ENCODE measurements at places on chromosomes 6 and 20.

DNA sequence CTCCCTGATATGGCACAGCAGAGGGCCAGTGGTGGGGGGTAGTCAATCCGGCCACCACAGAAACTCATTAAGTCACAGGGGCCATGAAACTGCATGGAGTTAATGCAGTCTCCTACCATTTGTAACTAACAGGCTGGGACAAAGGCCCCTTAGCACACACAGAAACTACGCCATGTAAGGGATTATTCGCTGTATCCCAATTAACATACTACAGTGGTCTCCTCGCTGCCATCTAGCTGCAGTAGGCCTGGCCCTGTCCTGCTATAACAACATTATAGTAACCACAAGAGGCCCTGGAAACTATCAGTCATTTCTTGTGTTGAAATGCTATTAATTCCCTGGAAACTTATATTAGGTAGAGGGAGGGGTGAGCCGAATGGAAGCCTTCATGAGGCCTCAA is 72.3 kb upstream of the CCN2 start:
- no peak for DNase-seq

DNA sequence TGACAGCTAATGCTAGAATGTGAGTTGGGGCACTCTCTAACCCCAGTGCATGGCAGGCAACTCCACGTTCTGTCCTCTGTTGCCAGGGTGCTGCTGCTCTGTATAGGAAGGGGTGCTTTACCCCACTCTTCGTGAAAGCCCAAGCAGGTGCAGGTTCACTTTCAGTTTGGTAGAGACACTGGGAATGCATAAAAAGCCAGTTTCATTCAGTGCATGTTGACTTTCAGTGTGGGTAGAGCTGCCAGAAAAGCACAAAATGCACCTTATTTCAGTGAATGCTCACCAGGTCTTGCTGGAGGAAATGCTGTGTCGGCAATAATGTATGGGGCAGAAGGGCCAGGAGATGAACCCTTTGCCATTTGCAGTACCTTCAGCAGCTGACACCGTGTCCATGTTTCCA is 62.1 kb upstream of the ADGRB3 start:
- no peak for DNase-seq

- no peak for DNase-seq
These were observed 2.9 kb downstream of the NRN1 start for GRCh38 chr6:6003621-6004366.

DNA sequence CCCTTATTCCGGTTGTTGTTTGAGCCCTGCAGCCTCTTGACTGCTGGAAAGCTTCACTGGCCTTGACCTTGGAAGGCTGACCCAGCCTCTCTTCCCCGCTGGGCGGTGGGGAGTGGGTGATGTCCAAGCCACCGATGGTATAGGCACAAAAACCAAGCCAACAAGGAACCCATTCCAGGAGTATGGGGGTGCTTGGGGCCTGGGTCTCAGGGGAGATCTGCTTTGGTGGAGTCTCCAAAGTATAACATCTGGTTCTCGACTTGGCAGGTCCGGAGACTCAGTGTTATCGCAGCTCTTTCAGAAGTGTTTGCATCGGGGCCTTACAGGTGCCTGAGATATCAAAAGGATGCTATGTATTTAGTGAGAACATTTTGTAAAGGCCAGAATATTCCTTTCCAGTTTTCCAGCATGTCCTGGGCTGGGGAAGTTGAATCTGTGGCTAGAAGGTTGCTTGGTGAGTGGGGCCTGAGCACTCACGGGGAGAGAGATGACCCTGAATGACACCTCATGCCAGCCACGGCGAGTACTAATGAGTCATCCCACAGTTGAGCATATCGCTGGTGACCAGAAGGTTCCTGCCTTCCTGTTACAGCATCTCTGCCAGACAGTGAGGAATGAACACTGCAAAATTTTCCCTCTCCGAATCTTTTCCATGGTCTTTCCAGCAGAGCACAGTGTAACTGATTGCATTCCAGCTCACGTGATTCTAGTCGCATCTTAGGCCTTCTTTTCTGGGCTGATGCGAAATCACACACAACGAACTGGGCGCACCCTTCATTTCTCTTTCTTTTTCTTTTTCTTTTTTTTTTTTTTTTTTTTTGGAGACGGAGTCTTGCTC is 133.9 kb downstream of the ZDHHC14 start:
- DNase-seq, result no peak

- no peak for DNase-seq
These were observed 8.8 kb upstream of the SH3BGRL2 start for GRCh38 chr6:79622364-79622763.

GRCh38 chr20:47691625-47692024 is 93.7 kb downstream of the SULF2 start:
- no peak for DNase-seq

- no peak for DNase-seq
These were observed 47.2 kb upstream of the NCOA3 start for GRCh38 chr20:47454298-47455132.

DNA sequence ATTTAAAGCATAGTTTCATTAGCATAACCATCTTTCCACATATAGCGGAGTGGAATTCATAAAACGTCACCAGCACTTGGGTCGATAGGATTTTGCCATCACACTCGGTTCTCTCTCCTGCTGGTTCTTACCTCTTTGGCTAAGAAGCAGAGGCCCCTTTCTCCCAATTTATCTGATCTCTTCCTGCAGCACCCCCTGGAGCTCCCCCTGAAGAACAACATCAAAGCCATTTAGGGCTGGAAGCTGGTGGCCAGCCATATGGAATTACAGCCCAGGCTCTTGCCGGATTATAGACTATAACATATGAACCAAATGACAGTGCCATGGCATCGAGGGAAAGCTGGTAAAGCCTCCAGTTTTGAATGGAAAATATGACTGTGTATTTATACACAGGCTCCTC is 6.4 kb upstream of the KIF6 start:
- DNase-seq, result no peak

- no peak for DNase-seq
These were observed 150.4 kb upstream of the HMGN3 start for GRCh38 chr6:79384845-79385244.

DNA sequence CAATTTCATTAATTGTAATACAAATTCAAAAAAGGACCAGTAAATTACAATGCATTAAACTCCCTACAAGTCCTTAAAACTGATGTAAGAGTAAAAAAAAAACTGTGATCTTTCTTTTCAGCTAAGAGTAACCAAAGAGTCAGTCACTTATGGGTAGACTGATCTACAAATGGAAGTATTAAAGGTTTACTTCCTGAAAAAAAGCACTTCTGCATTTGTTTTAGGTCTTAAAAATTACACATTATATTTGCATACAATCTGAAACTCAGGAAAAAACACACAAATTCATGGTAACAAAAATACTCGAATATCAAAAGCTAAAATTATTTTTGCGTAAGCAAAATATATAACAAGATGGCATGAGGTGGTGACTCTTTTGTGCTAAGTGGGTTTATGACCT is 23.5 kb downstream of the USP49 start:
- no peak for DNase-seq

GRCh38 chr6:154125421-154125820 is 86.4 kb downstream of the OPRM1 start:
- DNase-seq, result no peak

DNA sequence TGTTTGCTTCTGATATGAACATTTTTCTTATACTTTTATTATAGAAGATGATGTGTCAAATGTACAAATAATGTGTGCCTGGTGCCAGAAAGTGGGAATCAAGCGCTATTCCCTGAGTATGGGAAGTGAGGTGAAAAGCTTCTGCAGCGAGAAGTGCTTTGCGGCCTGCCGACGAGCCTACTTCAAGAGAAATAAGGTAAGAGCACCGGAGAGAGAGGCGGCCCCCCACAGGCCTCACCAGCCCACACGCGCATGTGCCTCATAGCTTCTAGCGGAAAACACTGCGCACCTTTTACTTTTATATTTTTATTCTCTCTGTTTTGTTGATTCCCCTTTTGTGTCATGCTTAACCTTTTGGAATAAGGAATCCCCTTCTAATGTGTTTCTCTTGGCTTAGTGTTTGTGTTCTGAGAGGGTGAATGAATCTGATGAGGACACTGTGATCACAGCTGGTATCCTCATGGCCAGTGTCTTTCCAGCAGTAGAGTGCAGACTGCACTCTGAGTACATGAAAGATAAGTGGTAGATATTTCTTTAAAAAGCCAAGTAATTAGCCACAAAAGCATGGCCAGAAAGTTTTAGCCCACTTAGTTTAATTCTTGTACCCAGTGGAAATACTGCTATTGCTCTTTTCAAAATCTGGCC is 43.6 kb downstream of the SOBP start:
- DNase-seq, result no peak

GRCh38 chr6:130282234-130282995 is 59.7 kb upstream of the SAMD3 start:
- DNase-seq, result no peak

DNA sequence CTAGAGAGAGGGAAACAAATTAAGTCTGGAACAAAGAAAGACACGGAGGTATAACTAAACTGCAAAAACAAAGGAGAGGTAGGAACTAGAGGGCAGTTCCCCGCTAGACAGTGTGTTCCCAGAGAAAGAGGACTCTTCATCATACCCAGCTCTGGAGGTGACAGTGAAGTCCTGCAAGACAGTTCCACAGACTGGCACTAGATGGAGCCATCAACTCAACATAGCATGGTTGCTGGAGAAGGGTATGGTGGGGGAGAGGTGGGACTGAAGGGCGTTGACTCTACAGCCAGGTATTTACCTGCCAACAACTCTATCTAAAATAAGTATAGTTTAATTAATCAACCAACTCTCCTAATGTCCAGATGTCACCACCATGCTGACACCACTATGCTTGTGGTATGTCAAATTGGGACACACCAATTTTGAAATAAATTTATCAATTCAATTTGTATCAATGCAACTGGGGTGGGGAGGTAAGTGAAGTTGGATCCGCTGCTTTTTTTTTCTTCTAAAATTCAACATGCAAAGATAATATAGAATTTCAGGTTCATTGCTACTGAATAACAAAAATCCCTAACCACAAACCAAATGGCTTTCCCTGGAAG is 9.7 kb downstream of the BACH2 start:
- no peak for DNase-seq

GRCh38 chr20:2312876-2313275 is 17.1 kb downstream of the TGM3 start:
- DNase-seq, result no peak

- DNase-seq, result no peak
These were observed at the start of gene TAAR6 for GRCh38 chr6:132570221-132570777. Gene TAAR6 (plus strand): TSS chr6:132570322. CDS start chr6:132570322, 0 bp downstream.

- DNase-seq, result no peak
These were observed 277.4 kb upstream of the CNR1 start for GRCh38 chr6:88443554-88443953.

GRCh38 chr6:132872923-132873322 is 58.6 kb downstream of the RPS12 start:
- no peak for DNase-seq

- no peak for DNase-seq
These were observed 250.5 kb upstream of the AFDN start for GRCh38 chr6:167576050-167576741.

- DNase-seq, result no peak
These were observed 36.9 kb downstream of the L3MBTL3 start for GRCh38 chr6:130055271-130055670.

DNA sequence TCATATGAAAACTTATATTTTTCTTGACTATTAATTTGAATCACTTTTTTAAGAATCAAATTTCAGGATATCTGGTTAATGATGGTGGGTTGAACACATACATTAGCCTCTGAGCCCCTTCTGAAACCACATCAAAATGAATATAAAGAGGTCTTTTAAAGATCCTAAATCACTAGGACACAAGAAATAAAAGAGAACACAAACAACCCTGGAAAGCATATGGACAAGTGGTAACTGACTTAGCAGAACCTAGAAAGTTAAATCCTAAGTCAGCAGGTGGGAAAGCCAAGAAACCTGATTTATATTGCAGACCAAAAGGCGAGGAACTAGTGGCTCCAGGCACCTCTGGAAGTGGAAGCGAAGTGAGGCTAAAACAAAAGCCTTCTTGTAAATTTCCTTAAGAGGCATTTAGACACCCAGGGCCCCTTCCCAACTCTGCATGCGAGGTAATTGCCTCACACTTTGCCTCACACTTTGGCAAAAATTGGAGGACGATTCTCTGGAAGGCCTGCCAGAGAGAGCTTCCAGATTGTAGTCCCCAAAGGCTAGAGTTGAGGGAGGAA is 293.9 kb downstream of the KHDC1L start:
- no peak for DNase-seq

DNA sequence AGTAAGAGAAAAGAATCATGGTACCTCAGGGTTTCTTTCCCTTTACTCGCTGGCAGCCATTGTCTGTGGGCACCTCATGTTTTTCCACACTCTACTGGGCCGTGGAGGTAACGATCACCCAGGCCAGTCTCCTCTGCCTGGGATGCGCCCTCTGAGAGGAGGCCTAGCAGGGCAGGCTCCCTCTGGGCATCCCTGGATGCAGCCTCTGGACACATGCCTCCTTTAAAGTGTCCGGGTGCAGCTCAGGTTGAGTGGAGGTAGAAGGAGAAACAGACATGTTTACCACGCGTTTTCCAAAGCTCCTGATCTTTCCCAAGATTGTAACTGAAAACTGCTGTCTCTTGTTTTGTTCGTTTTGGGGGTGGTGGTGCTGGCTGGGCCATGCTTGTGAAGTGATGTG is 13.8 kb upstream of the NPEPL1 start:
- no peak for DNase-seq

DNA sequence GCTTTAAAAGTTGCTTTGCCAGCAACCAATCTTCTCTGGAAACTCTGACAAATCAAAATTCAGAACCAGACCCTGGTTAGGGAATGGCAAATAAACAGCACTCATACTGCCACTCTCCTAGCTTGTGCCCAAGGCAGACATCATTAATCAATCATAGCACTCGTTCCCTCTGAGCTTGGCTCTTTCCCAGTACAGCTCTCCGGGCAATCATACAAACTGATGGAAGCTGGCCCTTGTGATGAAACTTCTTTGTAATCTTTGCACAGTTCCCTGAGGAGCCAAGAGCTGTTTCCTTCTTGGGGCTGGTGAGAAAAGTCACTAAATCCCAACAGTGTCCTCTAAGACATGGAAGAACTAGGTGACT is 34.7 kb downstream of the KIAA1755 start:
- DNase-seq, result no peak

DNA sequence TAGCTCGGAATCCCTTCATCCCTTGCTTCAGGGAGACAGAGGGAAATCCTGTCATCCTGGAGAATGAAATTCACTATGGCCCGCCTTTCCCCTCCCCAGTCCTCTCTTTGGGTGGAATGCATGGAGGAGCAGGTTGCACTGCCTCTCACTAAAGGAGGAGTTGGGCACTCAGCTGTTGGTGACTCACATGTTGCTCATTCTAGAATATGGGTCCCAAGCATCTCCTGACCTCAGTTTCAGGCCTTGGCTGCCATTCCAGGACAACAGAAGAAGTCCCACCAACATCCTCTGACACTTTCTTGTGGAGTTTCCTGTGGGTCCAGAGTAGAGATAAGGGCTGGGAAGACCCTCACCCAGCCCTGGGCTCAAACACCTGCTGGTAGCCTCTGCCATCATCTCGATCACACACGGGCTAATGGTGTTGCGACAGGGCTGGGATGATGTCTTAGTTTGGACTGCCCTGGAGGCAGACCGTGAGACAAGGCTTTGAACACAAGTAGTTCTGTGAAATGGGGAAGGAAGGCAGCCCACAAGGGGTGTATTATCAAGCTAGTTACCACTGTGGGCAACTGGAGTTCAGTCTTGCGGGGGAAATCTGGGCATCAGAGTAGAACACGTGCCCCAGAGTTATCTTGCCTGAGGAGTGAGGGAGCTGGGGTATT is 52.4 kb upstream of the RNF24 start:
- no peak for DNase-seq

All from stimulated activated CD8-positive, alpha-beta memory T cell treated with anti-CD3 and anti-CD28 coated beads, Interleukin-7, amount 100 ng/mL, for 1 hour (primary cell).